Cortex of kidney (tissue), 1 donor: ENCODE measurements at places on chromosomes 13 and 19.
A peak's percentile ranks its signal among the peaks of the same experiment; 100 is the strongest.

DNA sequence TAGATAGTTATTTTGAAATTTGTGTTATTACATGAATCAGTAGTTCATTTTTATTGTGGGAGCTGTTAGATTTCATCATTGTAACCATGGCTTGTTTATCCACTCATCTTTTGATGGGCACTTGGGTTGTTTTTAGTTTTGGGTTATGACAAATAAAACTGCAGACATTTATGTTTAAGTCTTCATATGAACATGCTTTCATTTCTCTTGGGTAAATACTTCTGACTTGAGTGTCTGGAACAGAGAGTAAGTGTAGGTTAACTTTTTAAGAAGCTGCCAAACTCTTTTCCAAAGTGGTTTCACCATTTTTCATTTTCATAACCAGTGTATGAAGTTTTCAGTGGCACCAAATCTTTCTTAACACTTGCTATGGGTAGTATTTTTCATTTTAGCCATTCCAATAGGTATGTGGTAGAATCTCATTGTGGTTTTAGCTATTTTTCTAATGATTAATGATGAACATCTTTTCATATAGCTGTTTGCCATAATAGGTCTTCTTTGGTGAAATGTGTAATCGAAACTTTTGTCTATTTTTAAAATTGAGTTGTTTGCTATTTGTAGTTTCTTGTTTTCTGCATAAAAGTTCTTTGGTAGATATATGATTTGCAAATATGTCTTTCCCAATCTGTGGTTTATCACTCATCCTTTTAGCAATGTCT, 17.9 kb downstream of the SLAIN1 start:
- no peak for DNase-seq

- no peak for DNase-seq
These were observed 19.2 kb downstream of the LPAR6 start for GRCh38 chr13:48393698-48394085.

GRCh38 chr13:75986818-75987217, 350.7 kb downstream of the LMO7 start:
- DNase-seq = no peak

- no peak for DNase-seq
These were observed 13.6 kb upstream of the DACT3 start for GRCh38 chr19:46674416-46675178.

DNA sequence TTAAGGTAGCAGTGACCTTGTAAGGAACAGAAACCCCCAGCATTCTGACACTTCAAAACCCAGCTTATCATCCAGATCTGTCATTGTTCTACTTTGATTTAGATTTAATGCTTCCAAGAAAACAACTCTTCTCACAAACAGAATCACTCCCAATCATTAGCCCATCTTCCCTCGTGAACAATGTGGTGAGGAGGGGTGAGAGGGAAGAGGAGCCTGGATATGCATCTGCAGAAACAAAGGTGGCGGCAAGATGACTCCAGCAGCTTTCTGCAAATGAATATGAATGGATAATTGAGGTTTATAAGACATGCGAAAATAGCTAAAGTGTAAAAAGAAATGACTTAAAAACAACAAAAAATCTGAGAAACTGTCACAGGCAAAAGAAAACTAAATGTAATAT, 859.9 kb upstream of the SLC10A2 start:
- DNase-seq = no peak

DNA sequence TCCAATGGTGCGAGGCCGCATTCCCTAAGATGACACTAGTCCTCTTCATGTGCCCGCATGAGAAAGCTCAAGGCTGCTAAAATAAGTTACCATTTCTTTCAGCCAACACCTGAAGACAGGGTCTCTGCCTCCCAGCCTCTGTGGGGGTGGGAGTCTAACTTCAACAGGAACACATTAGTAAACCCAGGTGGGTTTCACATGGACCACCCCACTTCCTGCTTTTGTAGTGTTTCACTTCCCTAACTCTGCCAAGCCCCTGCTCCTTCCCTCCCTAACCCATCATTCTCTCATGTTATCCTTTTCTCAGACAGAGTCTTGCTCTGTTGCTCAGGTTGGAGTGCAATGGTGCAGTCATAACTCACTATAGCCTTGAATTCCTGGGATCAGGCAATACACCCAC, 783.6 kb downstream of the UQCRFS1 start:
- DNase-seq = no peak

GRCh38 chr13:22064854-22065620, 394.2 kb downstream of the FGF9 start:
- no peak for DNase-seq

DNA sequence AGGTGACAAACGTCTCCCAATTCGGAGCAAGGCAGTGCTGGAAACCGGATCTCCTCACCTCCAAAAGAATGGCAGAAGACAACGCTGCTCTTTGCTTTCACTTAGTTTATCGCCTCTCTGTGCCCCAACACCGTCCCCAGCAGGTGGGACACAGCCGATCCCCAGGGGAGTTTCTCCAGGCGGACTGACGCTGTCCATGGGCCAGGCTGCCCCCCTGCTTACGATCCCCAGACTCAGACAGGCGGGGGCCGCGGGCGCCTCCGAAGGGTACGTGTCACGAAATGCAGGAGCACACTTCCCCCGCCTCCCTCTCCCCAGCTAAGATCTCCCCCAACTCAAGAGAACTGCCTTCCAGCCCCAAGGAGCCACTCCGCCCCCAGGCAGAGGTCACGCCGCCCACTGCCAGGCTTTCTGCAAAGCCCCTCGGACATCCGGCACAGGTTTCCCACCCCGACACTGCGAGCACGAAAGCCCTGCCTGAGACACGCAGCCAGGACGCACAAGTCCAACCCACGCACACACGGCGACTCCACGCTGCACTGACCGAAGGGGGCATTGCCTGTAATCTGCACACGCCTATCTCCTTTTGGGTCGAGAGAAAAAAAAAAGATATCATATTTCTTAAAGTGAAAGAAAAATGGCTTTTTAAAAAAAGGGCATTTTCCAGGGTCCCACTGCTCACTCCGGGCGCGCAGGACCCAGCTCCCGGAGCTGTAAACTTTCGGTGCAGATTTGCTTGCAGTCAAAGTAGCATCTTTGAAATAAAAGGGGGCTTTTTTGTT, 2.0 kb downstream of the SPRY2 start:
- no peak for DNase-seq

GRCh38 chr19:511101-511851, 4.0 kb downstream of the TPGS1 start:
- no peak for DNase-seq

GRCh38 chr19:34677386-34678084, at the start of gene ZNF302:
Gene ZNF302, plus strand, starts transcription at chr19:34677678. Its CDS starts 1,127 bp downstream, at chr19:34678805.
- peak; percentile 64 for DNase-seq

GRCh38 chr19:2223959-2224358, 12.2 kb downstream of the PLEKHJ1 start:
- DNase-seq = no peak

DNA sequence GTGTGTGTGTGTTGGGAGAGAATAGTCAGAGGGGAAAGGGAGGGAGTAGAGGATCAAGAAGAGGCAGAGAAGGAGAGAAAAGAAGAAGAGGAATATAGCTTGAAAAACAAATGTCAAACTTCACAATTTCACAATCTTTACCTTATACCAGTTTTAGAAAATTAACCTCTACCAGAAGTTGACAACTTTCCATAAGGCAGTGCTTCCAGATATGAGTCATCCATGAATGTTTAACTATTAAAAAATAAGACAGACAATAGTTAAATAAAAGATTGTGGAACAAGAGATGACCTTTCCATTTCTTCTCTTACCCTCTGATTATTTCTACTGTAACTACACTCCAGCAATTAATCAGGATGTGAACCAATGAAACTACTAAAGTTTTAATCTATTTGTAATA, 229.4 kb downstream of the ITGBL1 start:
- no peak for DNase-seq

DNA sequence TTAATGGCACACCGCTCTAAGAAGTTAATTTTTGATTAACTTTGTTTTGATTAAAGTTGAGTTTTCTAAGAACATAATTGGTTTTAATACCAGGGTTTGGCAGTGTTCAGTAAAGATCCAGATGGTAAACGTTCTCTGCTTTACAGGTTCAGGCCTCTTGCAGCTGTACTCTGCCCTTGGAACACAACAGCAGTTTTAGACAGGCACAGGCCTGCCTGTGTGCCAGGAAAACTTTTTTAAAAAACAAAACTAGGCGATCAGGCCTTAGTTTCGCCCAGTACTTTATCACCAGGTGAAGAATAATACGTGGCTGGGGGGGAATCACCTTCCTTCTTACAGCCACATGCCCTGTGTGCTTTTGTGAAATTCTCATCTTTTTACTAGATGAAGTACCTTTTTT, 38.0 kb upstream of the TEX29 start:
- DNase-seq = no peak

GRCh38 chr13:41962994-41963393, 2.1 kb upstream of the VWA8 start:
- no peak for DNase-seq

DNA sequence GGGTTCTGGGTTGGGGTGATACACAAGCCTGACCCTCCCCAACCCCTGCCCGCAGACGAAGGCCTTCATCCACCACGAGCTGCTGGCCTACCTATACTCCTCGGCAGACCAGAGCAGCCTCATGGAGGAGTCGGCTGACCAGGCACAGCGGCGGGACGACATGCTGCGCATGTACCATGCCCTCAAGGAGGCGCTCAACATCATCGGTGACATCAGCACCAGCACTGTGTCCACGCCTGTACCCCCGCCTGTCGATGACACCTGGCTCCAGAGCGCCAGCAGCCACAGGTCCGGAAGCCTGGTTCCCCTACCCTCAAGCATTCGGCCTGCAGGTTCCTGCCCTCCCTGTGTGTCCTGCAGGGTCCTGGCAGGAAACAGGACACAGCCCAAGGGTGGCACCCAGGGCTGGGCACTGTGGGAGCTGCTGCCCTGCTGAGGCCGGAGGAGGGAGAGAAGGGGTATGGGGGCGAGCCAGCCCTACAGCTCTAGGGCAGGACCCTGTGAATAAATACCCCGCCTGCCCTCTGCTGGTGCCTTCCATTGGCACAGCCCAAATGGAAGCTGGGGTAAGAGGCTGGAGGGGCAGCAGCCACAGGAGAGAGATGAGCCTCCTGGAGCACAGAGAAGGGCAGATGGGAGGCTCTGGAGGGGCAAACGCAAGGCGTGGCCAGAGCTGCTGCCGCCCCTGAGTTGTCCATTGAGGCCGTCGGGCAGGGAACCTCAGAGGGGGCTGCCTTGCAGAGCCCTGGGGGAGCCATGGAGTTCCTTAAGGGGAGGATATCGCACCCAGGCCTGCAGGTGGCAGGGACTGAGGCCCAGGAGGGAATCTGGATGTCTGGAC, 6.8 kb downstream of the TMED1 start:
- no peak for DNase-seq

DNA sequence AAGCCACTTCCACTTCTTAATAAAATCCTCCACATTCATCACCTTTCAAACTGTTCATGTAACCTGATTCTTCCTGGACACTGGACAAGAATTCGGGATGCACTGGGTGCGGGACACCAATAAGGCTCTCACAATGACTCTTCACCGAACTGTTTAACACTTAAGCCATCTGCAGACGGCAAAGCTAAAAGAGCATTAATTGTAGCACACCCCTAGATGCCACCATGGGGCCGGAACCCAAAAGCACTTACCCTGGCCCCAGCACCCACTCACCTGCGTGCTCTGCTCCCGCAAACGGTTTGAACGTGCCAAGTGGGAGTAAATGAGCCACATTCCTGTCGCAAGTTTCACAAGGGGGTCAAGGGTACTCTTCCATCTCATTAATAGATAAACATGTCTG, 254.3 kb upstream of the PRR20A start:
- DNase-seq = no peak

DNA sequence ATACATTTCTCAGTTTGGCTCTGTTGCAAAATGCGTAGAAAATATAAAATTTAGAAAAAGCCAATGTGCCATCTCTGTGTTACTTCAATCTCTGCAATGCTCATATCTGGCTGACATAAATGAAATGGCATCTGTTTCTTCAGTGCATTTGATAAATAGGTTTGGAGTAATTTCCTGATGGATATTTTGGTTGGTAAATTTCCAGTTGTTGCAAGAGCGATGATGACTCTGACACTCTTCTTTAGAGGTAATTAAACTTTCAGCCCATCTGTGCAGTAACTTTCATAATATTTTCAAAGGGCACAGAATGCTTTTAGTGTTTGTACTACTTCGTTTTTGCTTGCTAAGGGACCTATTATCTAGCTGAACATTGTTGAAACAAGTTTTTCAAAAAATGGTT, 1286.4 kb downstream of the PCDH9 start:
- no peak for DNase-seq

DNA sequence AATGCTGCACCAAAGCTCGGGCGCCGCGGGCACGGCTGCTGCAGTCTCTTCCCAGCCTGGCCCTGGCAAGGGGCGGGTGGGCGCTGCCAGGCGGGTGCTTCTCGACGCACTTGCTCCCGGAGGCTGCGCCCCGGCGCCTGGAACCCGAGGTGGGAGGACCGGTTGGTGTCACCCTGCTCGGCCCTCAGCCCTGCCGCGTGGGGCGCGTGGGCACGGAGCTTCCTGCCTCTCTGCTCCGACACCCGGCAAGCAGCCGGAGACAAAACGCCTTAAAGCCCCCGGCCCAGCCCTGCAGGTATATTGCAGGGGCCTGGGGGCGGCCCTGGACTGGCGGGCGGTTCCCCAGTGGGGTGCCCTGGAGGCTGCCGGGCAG, 34.7 kb downstream of the BTBD2 start:
- no peak for DNase-seq

GRCh38 chr13:20441879-20442278, 83.8 kb downstream of the CRYL1 start:
- no peak for DNase-seq
